Mucosa of gallbladder (tissue), 1 donor: ENCODE measurements at places on chromosomes 7 and 10. TPM values are rescaled to one million over a fixed set of nuclear protein-coding genes. Genes with fewer than 3 reads are reported as not detected.

GRCh38 chr7:112133328-112133727, 72.9 kb downstream of the DOCK4 start:
- DNase-seq: no peak

The OLAH gene
- not detected for total RNA-seq

The ADGRA1 gene
- not detected for total RNA-seq

DNA sequence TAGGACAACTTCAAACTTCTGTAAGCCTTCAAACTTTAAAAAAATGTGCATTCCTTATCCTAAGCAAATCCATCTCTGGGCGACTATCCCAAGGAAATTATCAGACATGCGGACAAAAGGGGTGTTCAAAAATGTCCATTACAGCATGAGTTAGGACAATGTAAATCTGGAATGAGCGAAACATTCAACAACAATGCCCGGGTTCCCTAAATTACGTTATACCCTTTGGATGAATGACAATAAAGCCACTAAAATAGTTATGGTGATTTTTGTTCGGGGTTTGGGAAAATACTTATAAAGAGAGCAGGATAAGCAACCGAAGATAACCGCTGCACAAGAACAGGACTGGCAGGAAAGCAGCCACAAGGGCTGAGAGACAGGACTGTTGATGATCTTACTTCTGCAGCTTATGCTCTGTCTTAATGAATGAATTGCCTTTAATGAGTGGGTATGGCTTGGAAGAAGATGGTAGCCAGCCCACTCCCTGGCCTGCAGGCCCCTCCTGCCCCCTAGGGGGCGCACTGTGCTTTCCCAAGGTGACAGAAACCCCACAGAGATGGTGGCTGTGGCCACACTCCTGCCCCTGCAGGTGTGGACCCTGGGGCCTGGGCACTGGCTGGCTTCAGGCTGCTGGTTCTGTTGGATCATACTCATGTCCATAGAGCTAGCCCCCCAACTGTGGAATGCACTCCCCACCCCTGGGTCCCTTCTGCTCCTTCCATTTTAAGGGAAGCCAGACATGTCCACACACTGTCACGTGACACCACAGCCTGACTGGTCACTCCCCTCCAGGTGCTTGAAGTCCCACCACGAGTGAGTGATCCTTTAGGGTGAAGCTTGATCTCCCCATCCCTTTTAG, 45.0 kb downstream of the ZCCHC24 start:
- no peak for DNase-seq

The GPR26 gene
- not detected for total RNA-seq

The HABP2 gene
- 296 TPM for total RNA-seq

The APBB1IP gene
- total RNA-seq: 40.1 TPM

The OPN1SW gene
- not detected for total RNA-seq

The SMO gene
- total RNA-seq: 15.8 TPM

The SORCS3 gene
- 0.17 TPM for total RNA-seq

GRCh38 chr7:20834656-20835055, 48.0 kb upstream of the SP8 start:
- DNase-seq: no peak

DNA sequence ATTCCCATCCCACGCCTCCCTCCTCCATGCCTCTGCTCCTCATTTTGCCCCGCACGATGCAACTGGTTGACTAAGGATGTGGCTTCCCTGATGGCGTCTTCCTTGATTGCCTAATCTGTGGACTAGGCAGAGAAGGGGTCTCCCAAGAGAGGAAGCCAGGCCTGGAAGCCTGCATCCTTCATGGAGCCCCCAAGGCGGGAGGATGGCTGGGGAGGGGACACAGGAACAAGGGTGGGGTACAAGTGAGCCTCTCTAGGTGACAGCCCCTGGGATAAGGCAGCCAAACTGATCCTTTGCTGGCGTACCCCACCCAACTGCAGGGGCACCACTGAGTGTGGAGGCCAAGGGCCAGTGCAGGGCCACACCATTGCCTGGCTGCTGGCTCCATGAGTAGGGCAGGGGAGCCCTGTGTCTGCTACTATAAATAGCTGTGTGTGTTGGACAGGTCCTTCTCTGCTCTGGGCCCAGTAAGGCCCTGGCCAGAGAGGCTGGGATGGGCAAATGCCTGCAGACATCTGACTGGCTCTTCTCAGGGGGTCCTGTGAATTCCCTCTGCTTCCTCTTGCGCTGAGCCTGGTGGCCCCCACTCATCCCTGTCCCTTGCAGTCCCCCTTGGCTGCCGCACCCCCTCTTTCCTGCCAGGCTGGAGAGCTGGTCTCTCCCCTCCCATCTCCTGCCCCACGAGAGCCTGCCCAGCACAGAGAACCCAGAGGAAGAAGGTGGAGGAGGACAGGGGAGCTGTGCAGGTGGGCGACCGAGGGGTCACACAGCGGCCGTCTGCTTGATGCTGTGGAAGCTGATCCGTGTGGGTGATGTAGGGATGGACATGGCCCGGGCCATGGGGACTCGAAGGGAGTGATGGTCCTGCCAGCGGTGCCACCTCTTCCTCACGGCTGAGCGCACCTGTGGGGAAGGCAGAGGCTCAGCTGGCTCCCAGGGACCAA, 29.3 kb downstream of the CRHR2 start:
- no peak for DNase-seq

The ZNF487 gene
- total RNA-seq: 5.9 TPM

- peak; percentile 81 for DNase-seq
Measured at GRCh38 chr7:30252885-30253795, 31.3 kb upstream of the ZNRF2 start.

DNA sequence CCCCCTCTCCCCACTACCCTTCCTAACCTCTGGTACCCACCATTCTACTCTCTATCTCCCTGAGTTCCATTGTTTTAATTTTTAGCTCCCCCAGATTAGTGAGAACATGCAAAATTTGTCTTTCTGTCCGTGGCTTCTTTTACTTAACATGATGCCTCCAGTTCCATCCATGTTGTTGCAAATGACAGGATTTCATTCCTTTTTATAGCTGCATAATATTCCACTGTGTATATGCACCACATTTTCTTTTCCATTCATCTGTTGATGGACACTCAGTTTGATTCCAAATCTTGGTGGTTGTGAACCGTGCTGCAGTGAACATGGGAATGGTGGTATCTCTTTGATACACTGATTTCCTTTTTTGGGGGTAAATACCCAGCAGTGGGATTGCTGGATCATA, 22.0 kb downstream of the DENND10 start:
- no peak for DNase-seq

GRCh38 chr7:150568714-150569113, 1.5 kb downstream of the GIMAP4 start:
- no peak for DNase-seq

The SYT15B gene
- 0.23 TPM for total RNA-seq

DNA sequence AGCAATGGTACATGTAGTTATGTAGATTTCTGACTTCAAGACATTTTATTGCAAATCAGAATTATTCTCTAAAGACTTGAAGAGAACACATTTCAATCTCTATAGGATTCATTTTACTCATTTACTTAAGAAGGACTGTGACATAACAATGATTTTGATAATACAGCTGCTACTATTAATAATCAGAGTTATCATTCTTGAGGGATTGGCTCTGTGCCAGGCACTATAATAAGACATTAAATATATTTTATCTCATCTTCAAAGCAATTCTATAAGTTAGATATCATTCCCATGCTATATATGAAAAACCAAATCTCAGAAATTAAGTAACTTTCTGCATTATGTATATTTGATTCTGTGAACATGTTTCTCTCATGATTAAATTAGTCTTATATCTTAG, 103.7 kb upstream of the CALCR start:
- DNase-seq: no peak

- no peak for DNase-seq
Measured at GRCh38 chr10:63896992-63897391, 375.8 kb downstream of the REEP3 start.

- DNase-seq: no peak
Measured at GRCh38 chr7:35805876-35806275, 5.0 kb downstream of the SEPTIN7 start.

DNA sequence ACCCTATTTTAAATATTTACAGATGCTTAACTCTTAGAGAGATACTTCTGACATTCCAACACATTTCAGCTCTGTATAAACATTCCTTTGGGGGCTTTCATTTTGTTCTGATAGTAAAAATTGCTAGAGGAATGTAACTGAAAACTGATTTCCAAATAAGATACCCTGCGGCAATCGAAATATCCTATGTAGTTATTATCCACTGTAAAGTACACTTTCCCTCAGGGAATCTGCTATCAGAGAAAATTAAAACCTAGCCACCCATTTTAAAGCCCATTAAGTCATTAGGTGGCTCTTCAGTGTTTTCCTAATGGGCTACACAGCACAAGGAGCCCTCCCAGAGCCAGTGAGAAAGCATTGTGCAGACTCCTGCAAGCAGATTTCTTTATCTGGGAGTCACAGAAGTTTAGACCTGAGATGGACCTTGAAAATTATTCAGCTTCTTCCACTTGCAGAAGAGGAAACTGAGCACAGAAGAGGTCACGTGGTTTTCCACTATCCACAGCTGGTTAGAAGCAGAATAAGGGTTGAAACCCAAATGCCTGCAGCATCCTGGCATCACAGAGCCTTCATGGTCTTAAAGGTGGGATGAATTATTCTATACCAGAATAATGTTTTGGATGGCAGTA, 12.6 kb upstream of the CPVL start:
- no peak for DNase-seq

DNA sequence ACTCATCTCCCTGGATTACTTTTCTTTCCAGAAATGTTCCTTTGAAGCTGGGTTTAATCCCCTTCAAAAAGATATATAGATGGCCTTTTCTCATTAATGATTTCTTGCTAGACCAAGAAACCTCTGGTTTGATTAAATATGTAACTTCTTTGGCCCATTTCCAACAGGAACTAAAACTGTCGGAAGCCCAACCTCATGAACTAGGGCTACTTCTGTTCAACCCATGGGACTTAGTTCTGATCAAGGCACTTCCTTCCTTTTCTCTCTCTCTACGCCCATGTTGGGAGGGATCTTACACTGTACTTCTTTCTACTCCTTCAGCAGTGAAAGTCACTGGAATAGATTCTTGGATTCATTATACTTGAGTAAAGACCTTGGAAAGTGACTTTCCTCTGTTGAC, 83.6 kb downstream of the TMEM106B start:
- no peak for DNase-seq

DNA sequence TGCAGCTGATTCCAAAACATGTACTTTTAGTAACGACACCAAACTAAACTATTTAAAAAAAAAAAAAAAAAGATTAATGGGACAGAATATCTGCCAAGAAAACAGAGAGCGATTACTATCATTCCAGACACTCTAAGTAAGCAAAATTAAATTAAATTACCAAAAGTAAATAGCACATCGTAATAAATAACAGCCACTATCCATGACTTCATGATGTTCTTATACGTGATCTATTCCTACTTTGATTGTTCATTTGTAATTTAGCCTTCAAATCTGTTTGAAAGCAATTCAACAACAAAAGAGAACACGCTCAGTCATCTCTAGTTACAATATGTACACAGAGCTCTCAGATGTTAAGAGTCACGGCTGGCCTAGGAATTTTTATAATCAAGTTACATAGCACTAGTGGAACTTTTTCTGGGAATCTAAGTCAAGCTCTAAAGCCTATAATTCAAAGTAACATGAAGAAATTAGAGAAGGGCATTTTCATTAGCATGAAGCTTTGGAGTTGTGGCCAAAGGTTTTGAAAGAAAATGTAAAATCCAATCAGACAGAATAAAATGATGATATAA, 241.7 kb upstream of the NEBL start:
- no peak for DNase-seq

The NEURL1 gene
- total RNA-seq: 4.9 TPM

The MYOF gene
- total RNA-seq: 99.3 TPM

DNA sequence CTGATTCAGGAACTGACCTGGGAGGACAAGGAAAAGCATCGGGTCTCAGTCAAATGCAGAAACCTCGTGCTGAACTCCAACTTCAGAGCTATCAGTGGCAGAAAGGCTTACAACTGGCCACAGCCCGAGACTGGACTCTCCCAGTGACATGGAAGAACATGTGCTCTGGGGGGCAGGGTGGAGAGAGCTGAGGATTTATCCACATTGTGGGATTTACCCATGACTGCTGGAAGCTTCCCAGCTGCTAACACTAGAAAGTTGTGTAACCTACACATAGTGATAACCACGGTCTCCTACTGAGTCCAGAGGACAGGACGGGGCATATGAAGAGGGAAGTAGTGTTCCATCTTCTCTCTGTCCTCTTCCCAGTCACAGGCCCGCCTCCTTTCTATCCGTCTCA, 103.4 kb downstream of the ITIH5 start:
- DNase-seq: peak; percentile 47

The EMX2 gene
- 2.9 TPM for total RNA-seq

DNA sequence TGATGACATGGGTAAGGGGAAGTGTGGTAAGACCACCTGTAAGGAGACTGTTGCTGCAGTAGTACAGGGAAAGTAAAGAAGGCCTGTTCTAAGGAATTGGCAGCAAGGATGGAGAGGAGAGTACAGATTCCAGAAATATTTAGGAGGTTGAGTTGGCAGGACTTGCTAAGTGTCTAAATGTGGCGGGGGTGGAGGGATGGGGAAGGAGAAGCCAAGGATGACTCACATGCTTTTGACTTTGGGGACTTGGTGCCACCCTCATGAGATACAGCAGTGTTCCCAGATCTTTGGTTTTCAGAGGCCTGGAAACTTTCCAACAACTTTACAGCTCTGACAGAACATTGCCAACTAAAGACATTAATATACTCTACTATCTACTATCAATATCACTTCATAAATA, 45.4 kb downstream of the CDK6 start:
- no peak for DNase-seq

DNA sequence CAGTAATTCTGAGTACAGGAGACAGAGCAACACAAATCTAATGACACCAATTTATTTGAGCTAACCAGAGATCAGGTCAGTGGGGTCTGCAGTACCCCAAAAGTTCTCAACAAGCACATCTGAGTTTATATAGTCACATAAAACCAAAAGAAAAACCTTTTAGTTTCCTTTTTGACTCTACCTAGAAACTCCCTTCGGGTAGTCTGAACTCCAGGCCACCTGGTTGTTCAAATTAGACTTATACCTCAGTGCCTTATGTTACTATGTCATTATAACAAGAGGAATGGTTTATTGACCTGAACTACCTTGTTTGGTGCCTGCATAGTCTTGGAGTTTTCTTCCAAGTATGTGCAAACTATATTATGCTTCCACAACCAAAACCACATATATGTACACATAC, 14.6 kb downstream of the ZCWPW1 start:
- DNase-seq: no peak

GRCh38 chr10:49356944-49357343, 38.9 kb downstream of the DRGX start:
- DNase-seq: no peak

GRCh38 chr10:43931308-43931930, 282.7 kb upstream of the ZNF32 start:
- no peak for DNase-seq

The TMEM254 gene
- total RNA-seq: 37.7 TPM

GRCh38 chr7:131364767-131365344, 37.2 kb downstream of the MKLN1 start:
- no peak for DNase-seq

The GRID1 gene
- total RNA-seq: 6.3 TPM

DNA sequence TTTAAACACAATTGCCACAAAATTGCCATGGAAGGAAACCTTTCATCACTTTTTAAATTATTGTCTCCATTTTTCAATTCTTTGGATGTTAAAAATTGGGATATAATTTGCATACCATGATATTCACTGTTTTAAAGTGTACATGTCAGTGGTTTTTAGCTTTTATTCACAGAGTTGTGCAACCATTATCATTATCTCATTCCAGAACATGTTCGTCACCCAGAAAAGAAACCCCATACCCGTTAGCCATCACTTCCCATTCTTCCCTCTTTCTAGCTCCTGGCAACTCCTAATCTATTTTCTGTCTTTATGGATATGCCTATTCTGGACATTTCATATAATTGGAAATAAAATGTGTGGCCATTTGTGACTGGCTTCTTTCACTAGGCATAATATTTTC, 260.3 kb upstream of the FERD3L start:
- no peak for DNase-seq

The HOXA2 gene
- 0.52 TPM for total RNA-seq
